ENCODE measurements at places on chromosomes 5 and 9.

- no peak for DNase-seq
Observed at GRCh38 chr5:133514456-133514855, 97.9 kb downstream of the FSTL4 start.

- no peak for DNase-seq
Observed at GRCh38 chr5:59279979-59280378, 613.5 kb downstream of the PDE4D start.

DNA sequence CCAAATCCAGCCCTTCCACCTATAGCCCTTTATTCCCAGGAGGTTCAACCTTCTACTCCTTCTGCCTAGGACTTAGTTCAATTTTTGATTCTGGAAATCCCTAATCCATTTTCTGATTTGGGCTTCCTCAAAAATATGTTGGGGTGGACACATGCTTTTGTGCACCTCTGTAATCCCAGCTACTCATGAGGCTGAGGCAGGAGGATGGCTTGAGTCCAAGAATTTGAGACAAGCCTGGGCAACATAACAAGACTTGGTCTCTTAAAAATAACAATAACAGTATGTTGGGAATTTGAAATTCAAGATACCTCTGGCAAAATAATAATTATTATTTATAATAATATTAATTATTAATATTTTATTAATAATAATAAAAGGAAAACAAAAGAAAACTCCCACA is 188.7 kb upstream of the TLE4 start:
- DNase-seq = no peak

DNA sequence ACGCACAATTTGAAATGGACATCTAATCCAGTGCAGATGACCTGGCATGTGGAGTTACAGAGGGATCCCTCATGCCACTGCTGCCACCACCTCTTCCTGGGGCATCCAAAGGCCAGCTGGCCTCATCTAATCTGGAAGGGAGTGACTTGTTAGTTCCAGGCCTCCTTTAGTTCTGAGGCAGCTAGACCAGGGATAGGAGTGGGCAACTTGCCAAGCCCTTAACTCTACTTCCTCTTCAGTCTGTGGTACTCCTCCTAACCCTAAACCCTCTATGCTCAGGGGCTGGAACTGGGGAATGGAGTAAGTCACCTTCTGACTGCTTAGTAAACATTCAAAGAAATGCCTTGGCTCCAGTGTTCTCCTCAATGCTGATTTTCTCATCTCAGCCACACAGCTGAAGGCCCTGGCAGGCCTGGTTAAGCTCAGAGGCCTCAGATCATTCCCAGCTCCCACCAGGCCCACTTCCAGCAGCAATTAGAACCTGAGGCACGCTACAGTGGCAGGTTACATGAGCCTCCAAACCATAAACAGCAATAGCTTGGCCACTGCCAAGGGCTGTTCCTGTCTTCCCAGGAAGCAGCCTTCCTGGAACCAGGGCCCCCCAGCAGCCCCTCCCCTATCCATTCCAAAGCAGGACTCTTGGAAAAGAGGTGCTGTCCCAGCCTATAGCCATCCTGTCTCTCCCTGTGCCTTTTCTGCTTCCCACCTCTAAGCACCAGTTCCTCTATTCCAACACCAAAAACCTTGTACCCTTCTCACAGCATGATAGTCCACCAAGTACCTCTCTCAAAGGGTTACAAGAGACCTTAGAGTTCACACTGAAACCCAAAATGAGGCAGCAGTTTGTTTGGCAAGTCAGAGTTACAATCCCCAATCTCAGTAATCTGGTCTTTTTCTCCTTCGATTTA is 2.0 kb downstream of the EIF4EBP3 start:
- DNase-seq = peak; percentile 89

DNA sequence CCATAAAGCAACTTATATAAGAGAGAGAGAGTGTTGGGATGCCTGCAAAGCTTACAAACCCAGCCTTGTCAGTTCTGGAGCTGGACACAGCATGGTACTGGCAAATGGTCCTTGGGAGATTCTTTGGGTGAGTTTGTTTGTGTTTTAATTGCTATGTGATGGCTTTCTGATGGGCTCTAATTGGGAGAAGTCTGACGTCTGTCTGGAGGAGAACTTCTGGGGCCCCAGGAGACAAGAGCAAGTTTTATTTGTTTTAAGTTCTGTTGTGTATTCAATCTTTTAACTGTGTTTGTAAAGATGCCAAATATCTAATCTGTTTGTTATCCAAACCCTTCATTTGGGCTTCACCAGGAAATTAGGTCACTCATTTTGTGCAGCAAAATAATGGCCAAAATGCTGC is 50.3 kb upstream of the AFAP1L1 start:
- no peak for DNase-seq

DNA sequence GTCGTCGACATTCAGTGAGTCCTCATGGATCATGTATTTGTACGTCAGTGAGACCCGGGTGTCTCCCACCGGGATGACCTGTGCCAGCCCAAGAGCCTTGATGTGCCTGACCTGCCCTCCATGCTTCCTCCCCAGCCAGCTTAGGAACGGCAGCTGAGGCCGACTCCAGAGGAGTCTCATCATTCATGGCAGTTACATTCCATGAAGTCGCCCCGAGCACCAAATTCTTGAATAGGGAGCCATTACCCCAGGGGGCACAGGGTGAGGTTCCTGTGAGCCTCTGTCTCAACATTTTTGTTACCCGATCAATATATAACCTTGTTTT is 67.8 kb downstream of the ZNF354C start:
- no peak for DNase-seq

GRCh38 chr9:125959951-125960619 is 212.9 kb downstream of the PBX3 start:
- DNase-seq = no peak

DNA sequence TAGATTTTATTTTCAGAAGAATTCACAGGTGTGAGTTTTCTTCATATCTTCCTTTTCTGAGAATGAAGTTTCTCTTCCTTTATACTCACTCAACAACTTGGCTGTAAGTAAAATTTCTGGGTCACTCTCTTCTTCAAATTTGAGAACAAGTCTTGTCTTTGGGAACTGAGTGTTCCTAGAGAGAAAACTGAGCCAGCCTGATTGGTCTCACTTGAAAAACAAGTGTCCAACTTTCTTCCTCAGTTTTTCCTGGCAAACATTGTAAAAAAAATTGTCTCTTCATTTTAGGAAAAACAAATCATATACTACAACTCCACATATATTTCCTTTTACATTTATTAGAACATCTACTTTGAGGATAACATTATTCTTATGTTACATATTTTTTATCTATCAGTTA is 156.1 kb upstream of the GHR start:
- no peak for DNase-seq

DNA sequence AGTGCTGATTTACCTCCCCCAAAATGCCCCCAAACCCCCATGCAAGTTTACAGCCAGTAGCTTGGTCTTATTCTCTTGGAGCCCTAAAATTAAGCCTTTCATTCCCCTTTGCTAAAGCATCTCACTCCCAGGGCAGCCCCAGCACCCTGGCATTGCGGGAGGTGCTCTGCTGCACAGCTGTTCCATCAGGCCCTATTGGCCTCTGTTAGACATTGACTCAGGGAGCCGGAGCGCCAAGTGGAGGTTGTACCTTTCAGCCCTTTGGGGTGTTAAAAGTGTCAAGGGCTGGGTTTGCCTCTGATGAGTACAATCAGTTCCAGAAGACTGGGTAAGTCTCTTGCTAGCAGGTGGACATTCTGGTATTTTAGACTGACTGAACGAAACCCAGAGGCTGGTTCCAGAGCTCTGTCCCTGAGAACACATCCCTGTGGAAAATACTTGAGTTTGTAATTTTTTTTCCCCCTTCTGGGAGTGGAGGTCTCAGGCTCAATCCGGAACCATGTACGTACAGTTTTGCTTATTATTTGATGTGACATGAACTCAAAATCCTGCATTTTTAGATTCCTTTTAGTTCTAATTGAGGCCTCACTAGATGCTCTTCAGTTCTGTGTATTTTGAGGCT is 102.4 kb downstream of the UBE2R2 start:
- no peak for DNase-seq

DNA sequence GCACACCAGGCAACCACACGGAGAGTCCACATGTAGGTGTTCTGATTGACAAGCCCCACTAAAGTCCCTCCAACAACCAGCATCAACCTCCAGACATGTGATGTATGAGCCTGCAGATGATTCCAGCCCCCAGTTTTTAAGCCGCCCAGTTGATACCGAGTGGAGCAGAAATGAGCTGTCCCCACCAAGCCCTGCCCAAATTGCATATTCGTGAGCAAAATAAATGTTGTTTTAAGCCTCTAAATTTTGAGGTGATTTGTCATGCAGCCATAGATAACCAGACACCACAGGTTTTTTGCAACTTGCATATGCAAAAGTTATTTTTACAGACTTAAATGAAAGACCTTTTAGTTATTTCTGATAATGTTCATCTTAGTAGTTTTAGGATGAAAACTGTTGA is 187.7 kb downstream of the PIK3R1 start:
- no peak for DNase-seq

- DNase-seq = no peak
Observed at GRCh38 chr9:114775981-114776380, 29.9 kb downstream of the TNFSF15 start.

- DNase-seq = peak; percentile 77
Observed at GRCh38 chr9:34982361-34982760, 7.2 kb upstream of the DNAJB5 start.

GRCh38 chr5:118557251-118557661 is 431.1 kb downstream of the DTWD2 start:
- DNase-seq = no peak

- DNase-seq = no peak
Observed at GRCh38 chr9:22469928-22470544, 23.4 kb downstream of the DMRTA1 start.

GRCh38 chr9:72133365-72134035 is 15.7 kb upstream of the GDA start:
- DNase-seq = no peak

DNA sequence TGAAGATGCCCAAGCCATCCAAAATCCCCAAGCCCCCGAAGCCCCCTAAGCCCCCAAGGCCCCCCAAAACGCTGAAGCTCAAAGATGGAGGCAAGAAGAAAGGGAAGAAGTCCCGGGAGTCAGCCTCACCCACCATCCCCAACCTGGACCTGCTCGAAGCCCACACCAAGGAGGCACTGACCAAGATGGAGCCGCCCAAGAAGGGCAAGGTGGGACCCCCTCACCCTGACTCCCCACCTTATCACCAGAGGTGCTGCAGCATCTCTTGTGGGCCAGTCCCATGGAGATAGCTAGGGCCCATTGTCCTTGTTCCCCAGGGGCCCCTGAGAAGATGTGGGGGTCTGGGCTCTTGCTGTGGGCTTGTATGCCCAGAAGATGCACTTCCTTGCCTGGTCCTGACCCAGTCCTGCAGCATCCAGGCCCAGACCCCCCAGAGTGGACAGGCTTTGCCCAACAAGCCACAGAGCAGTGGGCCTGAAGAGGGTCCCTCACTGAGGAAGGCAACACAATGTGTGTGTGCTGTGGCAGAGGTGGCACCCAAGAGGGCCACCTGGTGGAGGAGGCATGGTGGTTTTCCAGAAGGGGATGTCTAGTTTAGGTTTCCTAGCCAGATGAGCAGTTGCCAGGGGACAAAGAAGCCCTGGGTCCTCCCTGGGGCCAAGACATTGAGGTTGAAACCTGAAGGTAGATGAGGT is 84.1 kb downstream of the PHF2 start:
- no peak for DNase-seq

- peak; percentile 12 for DNase-seq
Observed at GRCh38 chr9:33415501-33416038, 13.2 kb upstream of the AQP7 start.

DNA sequence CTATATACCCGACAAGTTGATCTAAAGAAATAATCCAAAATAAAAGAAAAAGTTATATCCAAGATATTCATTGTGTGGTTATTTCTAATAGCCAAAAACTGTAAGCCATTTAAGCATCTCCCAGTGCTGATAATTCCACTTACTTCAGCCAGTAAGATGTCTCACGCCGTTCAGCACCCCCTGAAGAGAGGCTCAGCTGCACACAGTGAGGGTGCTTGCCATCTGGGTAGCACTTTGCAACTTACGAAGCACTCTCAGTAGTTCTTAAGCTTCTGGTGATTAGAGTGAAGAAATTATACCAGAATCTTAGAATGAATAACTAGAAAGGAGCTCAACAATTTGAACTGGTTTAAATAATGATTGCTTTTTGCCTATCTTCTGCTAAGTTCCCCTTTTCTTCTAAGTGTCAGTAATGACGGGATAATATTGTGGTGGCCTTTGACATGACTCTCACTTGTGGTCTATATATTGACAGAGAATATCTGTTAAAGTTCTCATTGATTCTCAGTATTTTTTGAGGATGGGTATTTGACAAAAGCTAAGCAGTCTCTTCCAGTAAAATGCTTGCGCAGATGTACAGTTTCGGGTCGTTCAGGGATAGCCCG is 26.2 kb upstream of the LTC4S start:
- DNase-seq = peak; percentile 40

- no peak for DNase-seq
Observed at GRCh38 chr9:85502815-85503655, 238.7 kb downstream of the AGTPBP1 start.

DNA sequence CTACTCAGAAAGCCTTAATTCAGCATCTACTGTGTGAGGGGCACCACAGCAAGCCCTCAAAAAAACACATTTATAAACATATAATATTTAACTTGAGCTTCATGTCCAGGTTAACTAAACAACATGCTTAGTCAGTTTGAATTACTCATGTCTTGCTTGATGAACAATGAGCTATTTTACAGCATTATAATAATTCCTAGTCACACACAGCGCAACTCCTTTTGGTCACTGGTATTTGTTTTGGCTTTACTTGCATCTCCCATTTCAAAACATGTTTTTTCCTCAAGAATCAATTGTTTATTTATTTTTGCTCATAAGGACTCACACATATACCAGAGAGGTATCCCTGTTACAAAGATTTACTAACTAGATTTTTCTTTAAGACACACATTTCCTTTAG is 616.7 kb upstream of the DAB2 start:
- DNase-seq = no peak

GRCh38 chr5:125549322-125549911 is 803.0 kb upstream of the ZNF608 start:
- no peak for DNase-seq

- DNase-seq = no peak
Observed at GRCh38 chr9:109476642-109477257, 21.4 kb downstream of the PTPN3 start.

GRCh38 chr5:40601198-40601868 is 78.4 kb upstream of the PTGER4 start:
- no peak for DNase-seq

GRCh38 chr5:77177576-77177975 is 32.9 kb upstream of the PDE8B start:
- no peak for DNase-seq

DNA sequence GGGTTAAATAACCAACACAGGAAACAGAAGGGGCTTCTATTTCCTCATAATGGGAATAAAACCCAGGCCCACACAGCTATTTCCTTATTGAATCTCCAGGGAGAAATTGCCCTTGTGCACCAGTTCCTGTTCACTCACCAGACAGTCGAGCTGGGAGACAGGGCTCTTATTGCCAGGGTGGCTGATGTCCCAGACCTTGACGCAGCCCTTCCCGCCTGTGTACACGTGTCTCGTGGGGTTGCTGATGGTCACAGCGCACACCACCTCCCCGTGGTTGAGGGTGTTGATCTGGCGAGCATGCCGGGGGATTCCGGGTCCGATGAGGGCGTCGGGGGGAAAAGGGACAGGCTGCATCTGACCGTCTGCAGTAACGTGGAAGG is 96.5 kb downstream of the TLE1 start:
- DNase-seq = peak; percentile 22
